ENCODE measurements at places on chromosomes 2 and 18.

DNA sequence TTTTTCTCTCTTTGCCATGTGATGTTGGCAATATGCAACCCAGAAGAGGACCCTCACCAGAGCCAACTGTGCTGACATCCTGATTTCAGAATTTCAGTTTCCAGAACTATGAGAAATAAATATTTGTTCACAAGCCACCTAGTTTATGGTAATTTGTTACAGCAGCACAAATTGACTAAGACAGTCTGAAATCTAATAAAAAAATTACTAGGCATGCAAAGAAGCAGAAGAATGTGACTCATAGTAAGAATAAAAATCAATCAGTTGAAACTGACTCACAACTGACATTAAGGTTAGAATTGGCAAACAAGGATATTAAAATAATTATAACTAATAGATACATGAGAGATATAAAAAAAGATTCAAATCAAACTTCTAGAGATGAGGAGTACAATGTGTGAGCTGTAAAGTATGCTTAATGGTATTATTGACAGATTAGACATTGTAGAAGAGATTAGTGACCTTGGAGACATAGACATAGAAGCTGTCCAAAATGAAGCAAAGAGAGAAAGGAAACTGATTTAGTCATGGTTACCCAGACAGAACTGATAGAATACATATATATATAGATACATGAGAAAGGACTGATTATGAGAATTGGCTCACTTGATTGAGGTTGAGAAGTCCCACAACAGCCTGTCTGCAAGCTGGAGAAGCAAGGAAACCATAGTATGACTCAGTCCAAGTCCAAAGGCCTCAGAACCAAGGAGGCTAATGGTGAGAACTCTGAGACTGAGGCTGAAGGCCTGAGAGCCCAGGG is 27.8 kb upstream of the TTC39C start:
- no peak for DNase-seq

GRCh38 chr2:102591491-102592045 is 27.8 kb upstream of the SLC9A2 start:
- no peak for DNase-seq

GRCh38 chr2:187982668-187983067 is 309.0 kb upstream of the GULP1 start:
- no peak for DNase-seq

GRCh38 chr18:26940744-26941398 is 75.4 kb upstream of the AQP4 start:
- no peak for DNase-seq

GRCh38 chr18:8478166-8478967 is 130.9 kb upstream of the RAB12 start:
- peak; percentile 18 for DNase-seq

- DNase-seq: no peak
Observed at GRCh38 chr2:18474700-18475099, 85.8 kb downstream of the RDH14 start.

DNA sequence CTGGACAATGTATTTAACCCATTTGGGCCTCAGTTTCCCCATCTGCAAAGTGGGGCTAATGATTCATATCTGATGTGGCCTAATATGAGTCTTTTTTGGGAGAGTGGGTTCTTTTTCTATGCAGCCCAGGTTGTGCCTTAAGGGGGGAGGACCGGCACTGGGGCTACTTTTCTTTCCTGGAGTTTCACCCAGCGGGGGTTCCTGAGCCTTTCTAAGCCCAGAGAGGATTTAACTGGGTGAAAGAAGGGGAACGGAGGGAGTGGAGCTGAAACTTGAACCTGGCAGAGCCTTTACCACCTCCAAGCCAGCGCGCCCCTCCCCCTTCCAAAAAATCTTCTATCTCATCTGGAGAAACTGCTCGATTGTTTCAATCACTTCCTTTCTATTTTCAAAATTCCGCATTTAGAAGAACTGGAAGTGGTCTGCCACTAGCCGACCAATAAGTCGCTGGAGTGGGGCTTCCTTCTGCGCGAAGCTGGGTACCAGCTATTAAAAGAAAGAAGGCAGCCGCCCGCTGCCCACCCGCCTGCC is 205.0 kb upstream of the SMAD2 start:
- DNase-seq: no peak

- DNase-seq: peak; percentile 81
Observed at GRCh38 chr2:175004980-175005732, at the start of gene CHN1. TSS of gene CHN1 (minus strand) at chr2:175005381. CDS start at chr2:175004912, 469 bp downstream.

DNA sequence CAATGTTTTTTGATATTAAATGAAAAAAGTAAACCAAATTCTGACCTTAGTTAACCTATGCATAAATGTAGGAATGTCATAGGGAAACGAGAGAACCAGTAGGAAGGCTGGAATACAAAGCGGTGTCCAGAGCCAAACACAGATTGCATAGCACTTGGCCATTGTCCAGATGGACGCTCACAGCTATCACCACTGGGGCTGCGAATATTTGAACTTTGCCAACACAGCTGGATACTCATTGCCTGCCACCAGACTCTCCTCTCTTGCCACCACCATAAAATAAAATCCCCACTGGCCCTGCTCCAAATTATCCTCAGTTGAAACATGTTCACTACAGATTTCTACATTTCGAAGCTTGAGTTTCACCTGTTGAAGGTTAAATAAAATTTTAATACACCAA is 159.3 kb upstream of the GULP1 start:
- DNase-seq: no peak

- no peak for DNase-seq
Observed at GRCh38 chr2:207468488-207468887, 61.3 kb upstream of the CREB1 start.

DNA sequence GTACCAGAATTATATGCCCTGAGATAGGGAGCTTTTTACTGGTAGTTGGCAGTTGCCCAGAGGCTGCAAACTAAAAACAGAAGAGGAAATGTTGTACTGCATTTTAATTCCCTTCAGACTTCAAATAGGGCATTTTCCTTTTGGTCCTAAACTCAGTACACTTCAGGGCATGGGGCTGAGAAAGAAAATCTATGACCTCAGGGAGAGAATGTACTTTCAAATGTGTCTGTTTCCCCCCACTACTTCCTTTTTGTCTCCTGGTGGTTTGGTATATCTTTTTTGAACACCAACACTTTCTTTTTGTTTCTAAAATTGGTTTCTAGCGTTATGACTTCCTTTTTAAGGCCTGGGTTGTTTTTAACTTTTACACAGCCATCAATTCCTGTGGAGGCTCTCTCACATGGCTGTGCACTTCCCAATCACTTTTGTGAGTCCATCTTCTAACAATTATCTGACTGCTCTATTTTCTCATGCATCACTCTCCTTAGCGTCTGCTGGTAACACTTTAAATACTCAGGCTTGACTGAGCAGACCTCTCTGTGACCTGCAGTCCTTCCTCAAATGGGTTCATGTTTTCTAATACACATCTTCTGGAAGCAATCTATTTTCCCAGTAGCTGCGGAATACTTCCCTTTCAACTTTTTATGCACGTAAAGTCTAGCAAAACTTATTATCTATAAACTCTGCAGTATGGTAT is 596.0 kb downstream of the LRP1B start:
- DNase-seq: no peak
